Suprapubic skin (tissue), 4 donors: ENCODE measurements at places on chromosomes 11 and 22. TPM values are rescaled to one million over a fixed set of nuclear protein-coding genes. Genes with fewer than 3 reads are reported as not detected.

Gene LRRC74B
- total RNA-seq = not detected

DNA sequence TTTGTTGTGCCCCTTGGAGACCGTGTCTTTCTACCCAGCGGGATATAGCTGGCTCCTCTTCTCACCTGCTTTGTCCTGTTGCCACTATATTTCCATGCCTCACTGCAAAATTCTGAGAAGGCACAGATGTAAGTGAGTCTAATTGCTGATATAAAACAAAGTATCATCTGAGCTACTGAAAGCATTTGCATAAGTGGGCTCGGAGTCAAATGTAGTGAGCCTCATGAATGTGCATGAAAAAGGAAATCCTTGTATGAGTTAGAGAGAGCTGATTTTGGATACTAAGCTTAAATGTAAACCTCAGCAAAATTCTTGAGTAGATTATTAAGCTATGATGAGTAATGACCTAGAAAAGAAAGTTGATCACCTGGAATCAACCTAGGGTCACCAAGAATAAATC, 13.9 kb downstream of the OVCH2 start:
- no peak for DNase-seq

- DNase-seq = no peak
Measured at GRCh38 chr11:22456993-22457762, 119.0 kb downstream of the SLC17A6 start.

DNA sequence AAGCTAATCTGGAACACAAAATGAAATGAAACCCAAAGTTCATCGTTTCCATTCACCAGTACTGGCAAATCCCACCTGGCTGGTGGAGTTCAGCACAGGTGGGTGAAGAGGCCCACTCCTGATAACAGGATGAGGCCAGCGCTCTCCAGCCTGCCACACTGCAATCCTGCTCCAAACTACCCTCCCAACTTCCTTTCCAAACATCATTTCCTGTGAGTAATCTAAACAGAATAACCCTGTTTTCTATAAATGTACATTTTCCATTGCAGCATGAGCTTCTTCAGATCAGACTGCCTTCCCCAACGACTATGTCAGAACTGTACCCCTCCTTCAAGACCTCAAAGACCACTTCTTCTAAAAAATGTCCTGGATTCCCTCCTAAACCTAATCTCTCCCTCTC, 15.9 kb upstream of the NFRKB start:
- DNase-seq = no peak

Gene KRTAP5-7
- 1.0 TPM for total RNA-seq

Gene OR4P4
- total RNA-seq = not detected

Gene OR51B5
- not detected for total RNA-seq

GRCh38 chr11:35868491-35868890, 75.4 kb upstream of the LDLRAD3 start:
- DNase-seq = no peak

Gene ELFN2
- 0.23 TPM for total RNA-seq

- no peak for DNase-seq
Measured at GRCh38 chr11:108536783-108537182, 38.6 kb upstream of the POGLUT3 start.

Gene LMNTD2
- total RNA-seq = 9.4 TPM

- no peak for DNase-seq
Measured at GRCh38 chr22:50490531-50491308, 4.1 kb downstream of the MIOX start.

DNA sequence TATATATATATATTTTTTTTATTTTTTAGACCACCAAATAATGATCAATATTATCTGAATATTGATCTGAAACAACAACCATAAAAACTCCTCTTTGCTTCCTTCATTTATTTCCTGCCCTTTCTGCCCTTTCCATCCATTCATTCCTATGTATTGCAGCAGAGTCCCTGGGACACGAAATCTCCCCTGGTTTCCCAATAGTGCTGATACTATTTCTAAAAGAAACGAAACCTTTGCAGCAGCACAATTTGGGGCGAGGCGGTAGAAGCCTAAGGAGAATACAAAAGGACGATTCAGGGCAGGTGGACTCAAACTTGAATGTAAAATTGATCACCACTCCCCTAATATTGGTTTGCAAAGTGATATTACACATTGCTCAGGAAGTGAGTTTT, 16.9 kb upstream of the AMOTL1 start:
- no peak for DNase-seq

Gene SAA2
- 15.0 TPM for total RNA-seq

Gene GDPD4
- not detected for total RNA-seq

DNA sequence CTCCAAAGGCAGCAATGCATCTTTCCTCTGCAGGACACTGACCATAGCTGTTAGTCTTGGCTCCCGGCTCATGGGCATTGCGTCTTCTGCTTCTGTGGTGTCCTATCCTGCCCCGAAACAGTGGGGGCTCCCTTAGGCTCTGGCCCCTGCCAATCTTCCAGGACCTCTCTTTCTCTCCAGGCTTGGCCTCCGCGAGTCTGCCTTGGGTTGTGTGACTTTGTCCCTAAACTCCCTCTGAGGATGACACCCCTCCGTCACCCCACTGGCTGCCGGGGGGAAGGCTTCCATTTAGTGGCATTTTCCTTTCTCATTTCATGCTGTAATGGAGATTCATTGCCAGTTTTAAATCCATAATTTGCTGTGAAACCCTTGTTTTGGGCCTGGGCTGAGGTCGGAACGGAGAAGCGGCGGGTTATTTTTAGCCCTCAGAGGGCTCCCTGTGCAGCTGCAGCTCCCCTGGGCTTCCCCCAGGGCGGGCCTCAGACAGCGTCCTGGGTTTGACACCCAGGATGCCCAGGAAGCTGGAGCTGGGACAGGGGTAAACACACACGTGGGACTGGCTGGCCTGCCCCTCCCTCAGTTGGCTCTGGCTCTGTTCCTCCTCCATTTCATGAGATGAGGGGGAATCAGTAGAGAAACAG, 156.1 kb downstream of the ST3GAL4 start:
- no peak for DNase-seq

GRCh38 chr11:130389335-130389935, 39.0 kb downstream of the ADAMTS8 start:
- DNase-seq = no peak
